ENCODE measurements at places on chromosomes 4 and X.

- no peak for DNase-seq
These were observed at the start of gene RNF175 for GRCh38 chr4:153759407-153760316. TSS of gene RNF175 (minus strand) at chr4:153760024. CDS start at chr4:153759862, 162 bp downstream.

DNA sequence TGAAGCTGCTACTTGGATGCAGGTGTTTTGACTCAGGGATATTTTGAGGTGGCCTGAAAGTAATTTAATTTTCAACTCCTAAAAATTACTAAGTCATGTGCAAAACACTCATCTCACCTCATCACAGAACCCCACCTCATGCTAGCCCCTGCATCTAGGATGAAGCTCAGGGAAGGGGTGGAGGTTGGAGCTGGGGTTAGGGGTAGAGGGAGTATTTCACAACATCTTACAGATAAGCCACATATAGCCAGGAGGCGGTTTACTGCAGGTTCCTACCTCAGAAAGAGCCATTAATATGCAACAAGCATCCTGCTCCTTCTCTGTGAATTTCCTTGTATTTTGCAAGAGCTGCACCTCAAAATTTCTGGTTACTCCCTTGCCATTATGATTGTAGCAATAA, 70.5 kb upstream of the TSPAN5 start:
- DNase-seq, result no peak

DNA sequence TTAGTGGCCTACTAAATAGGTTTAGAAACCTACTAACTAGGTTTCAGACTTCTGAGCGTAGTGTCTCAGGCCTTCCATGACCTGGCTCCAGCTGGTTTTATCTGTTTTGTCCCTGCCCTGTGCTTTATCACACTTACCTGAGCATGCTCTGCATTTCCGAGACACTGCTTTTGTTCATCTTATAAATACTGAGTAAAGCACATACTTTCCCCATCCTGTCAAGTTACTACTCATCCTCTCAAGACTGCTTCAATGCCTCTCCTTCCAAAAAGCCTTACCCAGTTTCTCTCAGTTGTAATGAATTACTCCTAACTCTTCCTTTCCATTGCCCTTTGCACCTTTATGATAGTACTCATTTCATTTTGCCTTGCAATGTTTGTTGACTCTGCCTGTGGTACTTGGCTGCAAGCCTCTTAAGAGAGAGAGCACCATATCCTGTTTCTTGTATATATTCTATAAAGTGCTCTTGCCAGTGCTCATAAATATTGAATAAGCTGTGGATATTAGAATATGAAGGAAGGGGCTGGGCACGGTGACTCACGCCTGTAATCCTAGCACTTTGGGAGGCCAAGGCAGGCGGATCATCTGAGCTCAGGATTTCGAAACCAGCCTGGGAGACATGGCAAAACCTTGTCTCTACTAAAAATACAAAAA, 34.4 kb downstream of the SLAIN2 start:
- no peak for DNase-seq

DNA sequence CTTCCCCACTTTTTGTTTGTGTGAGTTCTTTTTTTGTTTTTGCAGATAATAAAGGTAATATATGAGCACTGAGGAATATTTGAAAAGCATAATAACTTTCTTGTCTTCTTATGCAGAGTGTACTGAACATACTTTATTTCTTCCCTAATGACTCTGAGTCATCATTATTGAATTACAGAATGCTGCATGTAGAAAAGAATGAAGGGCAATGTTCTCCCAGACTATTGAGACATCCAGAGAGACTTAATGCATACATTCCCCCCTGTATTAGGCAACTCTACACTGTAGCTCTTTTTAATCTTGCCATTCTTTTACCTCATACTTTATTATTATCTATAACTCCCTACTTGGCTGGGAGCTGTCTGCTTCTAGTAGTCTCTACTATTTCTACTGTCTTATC, 240.5 kb upstream of the ANKRD50 start:
- no peak for DNase-seq

GRCh38 chr4:155263480-155263879, 55.0 kb downstream of the NPY2R start:
- no peak for DNase-seq

DNA sequence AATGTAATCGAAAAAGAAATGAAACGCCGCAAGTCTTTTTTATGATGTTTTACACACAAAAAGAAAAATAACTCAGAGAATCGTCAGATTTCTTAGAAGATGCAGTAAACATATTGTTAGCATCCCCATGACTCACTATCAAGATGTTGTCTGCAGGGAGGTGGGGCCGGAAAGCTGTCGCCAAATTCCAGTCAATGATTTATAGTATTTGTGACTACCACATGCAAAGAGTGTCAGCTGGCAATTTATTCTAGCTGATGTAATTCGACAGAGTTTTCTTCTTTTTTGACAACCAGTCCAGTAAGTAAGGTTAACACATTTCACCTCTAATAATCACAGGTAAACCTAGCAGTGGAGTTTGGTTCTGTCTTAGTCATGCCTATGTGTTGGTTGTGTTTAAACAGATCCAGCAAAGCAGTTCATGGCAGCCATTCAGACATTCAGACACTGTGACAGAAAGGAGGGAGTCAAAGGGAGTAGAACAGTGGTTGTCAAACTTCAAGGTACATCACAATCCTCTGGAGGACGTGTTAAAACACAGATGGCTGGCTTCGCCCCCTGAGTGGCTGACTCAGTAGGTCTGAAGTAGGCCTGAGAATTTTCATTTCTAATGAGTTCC, 19.8 kb upstream of the PPP1R2C start:
- DNase-seq, result no peak

GRCh38 chr4:23881674-23882337, 8.0 kb downstream of the PPARGC1A start:
- DNase-seq, result no peak

- no peak for DNase-seq
These were observed 18.7 kb upstream of the MAGEA10 start for GRCh38 chrX:152157042-152157441.

- DNase-seq, result no peak
These were observed 16.9 kb downstream of the CWH43 start for GRCh38 chr4:49002931-49003330.

DNA sequence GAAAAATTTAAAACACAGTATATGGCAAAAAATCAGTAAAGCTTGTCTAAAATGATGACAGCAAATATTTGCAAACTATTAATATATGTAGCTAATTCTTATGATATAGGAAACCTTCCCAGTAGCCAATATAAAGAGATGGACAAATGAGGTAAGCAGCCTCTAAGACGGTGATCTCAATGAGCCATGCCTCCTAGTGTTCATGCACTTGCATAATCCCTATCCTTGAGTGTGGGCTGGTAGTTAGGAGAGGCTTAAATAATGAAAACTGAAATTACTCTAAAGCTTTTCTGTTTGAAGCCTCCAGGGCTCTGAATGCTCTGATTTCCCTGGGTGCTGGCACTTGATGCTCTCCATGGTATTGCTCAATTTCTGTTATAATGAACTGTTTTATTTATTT, 24.6 kb upstream of the ARMCX4 start:
- no peak for DNase-seq

DNA sequence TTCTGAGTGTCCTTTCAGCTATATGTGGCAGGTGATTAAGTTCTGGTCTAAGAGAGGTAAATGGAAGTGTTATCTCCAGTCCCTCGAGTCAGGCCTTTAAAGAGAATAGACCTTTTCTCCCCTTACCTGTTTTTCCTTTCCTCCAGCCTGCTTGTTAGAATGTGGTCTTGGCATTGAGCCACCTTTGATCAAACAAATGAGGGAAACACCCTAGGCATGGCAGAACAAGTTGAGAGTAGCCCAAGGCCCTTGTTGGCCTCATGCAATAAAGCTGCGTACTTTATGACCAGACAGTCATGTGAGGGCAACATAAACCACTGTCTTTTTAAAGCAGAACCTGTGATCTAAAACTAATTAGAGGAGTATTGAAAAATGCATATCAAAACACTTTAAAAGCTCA, 13.2 kb upstream of the IL13RA2 start:
- DNase-seq, result no peak

- DNase-seq, result no peak
These were observed 23.0 kb downstream of the GRXCR1 start for GRCh38 chr4:42915484-42915883.

DNA sequence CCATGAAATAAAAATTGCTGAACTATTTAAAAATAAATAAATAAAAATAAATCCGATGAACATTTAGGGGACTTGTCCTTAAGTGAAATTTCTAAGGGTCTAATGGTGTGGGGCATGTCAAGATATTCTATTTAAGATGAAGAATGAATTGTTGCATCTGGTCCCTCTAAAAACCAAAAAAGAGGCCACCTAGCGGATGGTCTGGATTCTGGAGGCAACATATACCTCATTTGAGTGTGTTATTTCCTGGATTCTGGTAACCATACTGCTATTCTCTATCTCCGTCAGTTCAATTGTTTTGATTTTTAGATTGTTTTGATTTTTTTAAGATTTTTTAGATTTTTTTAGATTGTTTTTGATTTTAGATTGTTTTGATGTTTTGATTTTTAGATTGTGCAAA, 28.3 kb downstream of the AGTR2 start:
- DNase-seq, result no peak

DNA sequence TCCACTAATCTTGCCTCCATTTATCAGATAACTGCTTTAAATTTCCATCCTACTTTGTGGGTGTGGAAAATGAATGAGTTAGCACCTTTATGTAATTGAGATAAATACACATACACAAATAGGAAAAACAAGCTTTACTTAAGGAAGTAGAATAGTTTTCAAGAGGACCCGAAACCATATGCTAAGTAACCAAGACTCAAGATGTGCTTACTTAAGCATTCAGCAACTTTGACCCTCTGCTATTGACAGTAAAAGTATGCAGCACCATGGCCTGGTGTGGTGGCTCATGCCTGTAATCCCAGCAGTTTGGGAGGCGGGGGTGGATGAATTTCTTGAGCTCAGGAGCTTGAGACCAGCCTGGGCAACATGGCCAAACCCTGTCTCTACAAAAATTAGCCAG, 29.9 kb downstream of the RNF175 start:
- DNase-seq, result no peak

DNA sequence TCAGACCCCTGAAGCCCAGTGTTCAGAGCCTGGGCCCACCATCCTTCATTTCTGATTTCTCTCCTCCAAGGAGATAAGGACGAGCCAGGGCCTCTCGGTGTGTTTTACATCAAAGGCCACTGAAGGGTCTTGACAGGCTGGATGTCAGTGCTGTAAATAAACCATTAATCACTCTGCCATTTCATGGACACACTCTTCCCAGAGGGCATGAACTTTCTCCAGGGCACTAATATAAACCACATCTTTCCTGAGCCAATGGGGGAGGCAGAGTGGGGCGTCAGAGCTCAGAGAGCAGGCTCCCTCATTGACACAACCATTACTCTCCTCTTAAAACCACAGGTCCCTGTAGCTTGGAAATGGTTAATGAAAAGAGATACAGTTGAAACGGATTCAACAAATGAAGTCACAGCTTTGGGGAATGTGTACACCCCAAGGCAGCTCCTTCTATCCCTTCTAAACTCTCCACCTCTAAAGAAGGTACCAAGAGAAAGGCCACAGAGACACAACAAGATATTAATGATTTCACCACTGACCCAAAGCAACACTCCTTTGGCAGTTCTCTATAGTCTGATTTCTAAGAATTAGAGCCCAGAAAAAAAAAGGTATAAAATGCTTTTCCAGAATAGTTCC, 200.6 kb downstream of the CHIC2 start:
- no peak for DNase-seq

DNA sequence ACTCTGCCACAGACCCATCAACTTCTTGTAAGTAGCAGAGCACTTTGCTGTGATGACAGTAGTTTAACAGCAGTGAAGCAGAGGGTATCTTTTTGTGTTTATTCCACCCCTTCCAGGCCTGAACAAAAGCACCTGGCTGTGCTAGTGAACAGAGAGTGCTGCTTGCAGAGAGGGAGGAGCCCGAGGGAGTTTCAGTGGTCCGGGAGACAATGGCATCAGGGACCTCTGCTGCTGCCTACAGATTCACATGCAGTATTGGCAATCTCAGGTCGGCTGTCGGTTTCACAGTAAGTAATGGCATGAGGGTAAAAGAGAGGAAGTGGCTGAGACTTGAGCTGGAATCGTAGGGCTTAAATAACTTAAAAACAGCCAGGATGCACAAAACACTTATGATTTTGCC, 755.8 kb downstream of the RPA4 start:
- no peak for DNase-seq
